ENCODE measurements at places on chromosomes 2 and 18.
A peak's percentile ranks its signal among the peaks of the same experiment; 100 is the strongest.

- DNase-seq = no peak
These were observed 30.9 kb downstream of the RTP5 start for GRCh38 chr2:241900251-241901017.

DNA sequence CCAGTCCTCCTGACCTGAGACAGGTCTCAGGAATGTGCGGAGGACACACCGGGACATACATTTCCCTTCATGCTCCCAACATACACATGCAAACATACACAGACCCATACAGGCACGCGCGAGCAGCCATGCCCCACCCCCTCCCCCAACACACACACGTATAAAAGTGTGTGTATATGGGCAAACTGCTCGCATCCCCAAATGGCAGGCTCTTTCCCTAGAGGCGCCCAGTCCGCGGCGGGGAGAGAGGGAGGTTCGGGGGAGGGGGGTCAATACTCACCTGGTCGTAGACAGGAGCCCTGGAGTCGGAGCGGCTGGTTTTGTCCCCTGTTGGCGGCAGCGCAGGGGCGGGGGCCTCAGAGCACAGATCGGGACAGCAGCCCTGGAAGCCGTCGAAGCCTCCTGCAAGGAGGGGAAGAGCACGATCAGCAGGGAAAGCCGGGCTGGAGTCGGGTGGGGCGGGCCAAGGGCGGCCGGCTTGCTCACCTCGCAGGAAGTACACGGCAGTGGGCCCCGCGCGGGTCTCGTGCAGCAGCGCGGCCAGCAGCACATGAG is 682 bp downstream of the DUSP2 start:
- DNase-seq = no peak

GRCh38 chr2:130766037-130766436 is 10.7 kb downstream of the AMER3 start:
- DNase-seq = peak; percentile 10

DNA sequence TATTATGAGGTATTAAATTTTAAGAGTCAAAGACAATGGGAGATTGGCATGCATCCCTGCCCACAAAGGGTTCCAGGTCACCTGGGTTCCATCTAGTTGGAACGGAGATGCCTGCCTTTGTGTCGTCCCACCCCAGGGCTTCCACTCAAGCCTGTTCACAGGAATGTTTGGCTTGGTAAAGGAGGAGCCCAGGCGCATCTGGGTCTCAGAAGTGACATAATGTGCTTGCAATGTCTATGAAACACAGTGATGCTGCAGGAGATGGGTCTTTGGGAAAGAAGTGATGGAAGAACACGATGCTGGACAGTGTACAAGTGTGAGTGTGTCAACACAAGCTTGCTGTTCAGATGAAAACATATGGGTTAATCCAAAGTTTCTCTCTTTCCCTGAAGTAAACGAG is 49.6 kb upstream of the ZNF396 start:
- no peak for DNase-seq

GRCh38 chr18:46759890-46760289 is 3.0 kb upstream of the ST8SIA5 start:
- DNase-seq = no peak

- peak; percentile 51 for DNase-seq
These were observed 61.6 kb upstream of the HS6ST1 start for GRCh38 chr2:128380061-128380889.

GRCh38 chr2:201765799-201766198 is 14.9 kb downstream of the ALS2 start:
- DNase-seq = no peak

DNA sequence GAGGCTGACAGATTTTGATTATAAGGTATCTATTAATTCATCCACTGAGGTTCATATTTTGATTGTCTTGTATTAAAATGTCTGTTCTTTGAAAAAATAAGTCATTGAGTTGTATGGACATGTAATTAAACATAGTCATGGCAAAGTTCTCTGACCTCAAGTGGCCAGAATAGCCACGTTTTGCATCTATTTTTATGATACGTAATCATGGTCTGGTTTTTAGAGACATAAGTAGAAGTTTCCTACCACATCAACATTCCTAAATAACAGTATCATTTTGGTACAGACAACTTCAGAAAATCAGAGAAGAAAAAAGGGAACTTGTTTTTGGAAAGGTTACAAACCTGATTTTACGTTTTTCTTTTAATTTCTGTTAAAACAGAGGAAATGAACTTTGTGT is 47.6 kb downstream of the COL5A2 start:
- DNase-seq = no peak

- DNase-seq = no peak
These were observed 82.9 kb downstream of the GRB14 start for GRCh38 chr2:164538240-164538866.

- no peak for DNase-seq
These were observed 44.3 kb downstream of the MOB4 start for GRCh38 chr2:197560146-197560665.

DNA sequence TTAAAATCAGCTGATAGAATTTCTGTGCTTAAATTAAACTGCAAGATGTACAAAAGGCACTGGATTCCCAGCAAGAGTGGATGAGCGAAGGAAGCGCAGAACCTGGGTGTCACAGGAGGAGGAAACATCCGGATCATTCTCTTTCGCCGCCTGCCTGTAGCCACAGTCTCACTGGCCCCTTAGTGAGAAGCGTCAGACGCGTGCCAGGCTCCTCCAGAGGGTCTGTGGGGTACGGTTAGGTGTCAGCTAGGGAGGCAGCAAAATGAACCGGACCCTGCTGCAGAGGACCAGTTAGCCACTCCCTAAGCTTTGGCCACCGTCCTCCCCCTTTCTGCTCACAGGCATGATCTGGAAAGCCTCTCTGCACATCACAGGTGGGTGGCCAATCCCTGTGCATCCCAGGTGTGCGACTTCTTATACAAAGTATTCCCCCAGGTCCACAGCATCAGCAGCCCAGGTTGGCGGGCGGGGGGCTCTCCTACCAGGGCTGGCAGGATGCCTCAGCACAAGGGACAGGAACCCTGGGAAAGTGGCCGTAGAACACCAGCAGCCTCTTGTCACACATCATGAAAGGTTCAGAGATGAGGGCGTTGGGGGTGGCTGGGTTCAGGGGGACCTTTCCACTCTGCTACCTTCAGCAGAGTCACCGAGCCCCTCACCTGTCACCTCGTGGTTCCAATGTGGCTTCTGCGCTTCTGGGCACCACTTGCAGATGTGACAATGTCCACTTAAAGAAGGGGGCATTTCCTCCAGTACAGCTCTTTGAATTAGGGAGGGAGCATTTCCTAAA is 61.1 kb upstream of the SLC66A3 start:
- DNase-seq = no peak

- DNase-seq = no peak
These were observed 31.0 kb downstream of the THSD7B start for GRCh38 chr2:136796339-136796738.

DNA sequence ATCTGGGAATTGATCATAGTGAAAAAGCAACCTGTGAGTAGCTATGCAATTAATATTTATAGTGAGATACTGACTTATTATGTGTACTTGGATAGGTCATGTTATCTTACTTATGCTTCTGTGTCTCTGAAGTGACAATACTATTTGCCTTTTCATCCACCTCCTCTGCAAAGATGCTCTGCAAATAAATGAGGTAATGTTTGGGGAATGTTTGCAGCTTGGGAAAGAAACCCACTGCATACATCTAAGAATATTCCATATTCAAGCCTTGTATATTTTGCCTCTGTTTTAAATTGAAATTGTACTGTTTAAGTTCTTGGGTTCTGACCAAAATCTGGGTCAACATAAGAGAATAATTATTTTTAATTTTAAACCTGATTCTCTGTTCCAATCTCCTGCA is 217.4 kb upstream of the DTNA start:
- no peak for DNase-seq

- no peak for DNase-seq
These were observed 16.8 kb upstream of the MBOAT2 start for GRCh38 chr2:9020267-9020666.

- no peak for DNase-seq
These were observed 625 bp downstream of the LYPD6 start for GRCh38 chr2:149331023-149331400.

DNA sequence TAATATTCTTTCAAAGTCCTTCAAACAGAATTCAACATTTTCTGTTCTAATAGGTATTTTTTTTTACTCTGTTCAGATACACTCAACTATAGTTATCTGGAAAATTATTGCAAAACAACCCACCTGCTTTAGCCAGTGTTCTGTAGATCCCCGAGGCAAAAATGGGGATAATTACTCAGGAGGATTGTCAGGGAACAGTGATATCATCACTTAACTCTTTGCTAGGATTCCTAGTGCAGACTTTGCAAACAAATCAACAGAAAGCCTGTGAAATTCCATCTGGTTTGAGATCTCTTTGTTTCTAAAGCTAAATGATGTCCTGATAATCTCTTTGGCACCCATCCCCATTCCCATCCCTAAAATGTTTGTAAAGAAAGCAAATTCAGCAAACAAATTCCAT is 413.6 kb upstream of the MEIS1 start:
- DNase-seq = no peak

- DNase-seq = no peak
These were observed 275.1 kb downstream of the SETBP1 start for GRCh38 chr18:44955825-44956224.

- no peak for DNase-seq
These were observed 698.1 kb upstream of the NXPH2 start for GRCh38 chr2:139478165-139478914.

DNA sequence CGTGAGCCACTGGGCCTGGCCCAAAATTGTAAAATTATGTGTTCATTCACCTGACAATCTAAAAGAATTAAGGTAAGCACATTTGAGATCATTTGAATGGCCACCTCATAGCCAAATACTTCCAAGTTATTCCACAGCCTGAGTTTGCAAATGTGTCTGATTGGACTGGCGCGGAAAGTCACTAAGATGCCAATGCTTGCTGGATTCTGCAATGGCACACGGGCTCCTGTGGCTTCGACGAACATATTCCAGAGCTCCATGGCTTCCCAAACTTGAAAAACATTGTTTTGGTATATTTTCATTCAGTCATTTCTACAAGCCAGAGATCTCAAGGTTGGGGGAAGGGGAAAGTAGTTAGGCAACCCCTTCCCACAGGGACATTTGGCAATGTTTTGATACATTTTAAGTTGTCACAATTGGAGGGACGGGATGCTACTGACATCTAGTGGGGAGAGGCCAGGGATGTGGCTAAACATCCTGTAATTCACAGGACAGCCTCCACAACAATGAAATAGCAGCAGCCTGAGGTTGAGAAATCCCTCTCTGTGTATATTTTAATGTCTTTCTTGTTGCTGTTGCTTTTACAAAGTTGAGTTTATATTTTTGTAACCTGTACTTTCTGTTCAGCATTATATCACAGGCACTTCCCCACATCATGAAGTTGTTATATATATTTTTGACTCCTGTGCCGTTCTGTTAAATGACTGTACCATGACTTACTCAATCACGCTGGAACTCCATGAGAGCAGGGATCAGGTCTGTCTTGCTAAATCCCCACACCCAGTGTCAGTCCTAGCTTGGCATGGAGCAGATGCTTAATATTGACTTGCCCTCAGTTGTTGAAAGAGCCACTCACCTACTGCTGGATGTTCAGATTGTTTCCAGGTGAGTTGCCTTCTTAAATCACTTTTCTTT is 56.9 kb downstream of the COL4A4 start:
- DNase-seq = peak; percentile 62

- no peak for DNase-seq
These were observed 32.1 kb downstream of the CCDC141 start for GRCh38 chr2:179017773-179018357.

- no peak for DNase-seq
These were observed 4.2 kb upstream of the POU3F3 start for GRCh38 chr2:104849618-104850141.

DNA sequence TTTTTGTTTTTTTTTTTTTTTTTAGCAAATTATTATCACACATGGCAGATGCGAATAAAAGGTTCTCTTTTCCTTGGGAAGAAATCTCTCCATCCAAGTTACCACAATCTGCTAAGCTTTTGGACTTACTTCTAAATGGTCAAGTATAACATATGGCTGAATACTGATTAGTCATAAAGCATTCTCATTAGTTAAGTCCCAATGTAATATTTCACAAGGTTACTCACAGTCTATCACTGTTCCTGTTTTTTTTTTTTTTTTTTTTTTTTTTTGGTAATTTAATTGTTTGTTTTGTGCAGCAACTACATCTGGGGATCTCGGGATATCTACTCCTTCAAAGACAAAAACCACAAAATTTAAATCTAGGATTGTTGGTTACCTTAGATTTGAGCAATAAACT is 771.7 kb downstream of the CPS1 start:
- no peak for DNase-seq

DNA sequence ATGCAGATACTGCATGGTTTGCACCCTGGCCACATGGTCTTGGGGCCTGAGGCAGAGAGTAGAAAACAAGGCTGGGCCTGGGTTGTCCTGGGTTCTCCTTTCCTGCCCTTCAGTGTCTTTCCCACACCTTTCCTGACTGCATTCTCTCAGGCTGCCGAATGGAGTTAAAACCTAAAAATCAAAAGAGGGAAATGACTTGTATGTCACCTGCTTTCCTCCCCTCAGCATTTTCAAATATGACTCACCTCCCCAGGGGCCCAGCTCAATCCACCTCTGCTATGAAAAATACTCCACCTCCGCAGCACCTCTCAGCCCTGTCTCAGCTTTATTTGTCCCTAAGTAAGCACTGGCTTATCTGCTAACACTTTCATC is 457.8 kb upstream of the MEX3C start:
- no peak for DNase-seq

DNA sequence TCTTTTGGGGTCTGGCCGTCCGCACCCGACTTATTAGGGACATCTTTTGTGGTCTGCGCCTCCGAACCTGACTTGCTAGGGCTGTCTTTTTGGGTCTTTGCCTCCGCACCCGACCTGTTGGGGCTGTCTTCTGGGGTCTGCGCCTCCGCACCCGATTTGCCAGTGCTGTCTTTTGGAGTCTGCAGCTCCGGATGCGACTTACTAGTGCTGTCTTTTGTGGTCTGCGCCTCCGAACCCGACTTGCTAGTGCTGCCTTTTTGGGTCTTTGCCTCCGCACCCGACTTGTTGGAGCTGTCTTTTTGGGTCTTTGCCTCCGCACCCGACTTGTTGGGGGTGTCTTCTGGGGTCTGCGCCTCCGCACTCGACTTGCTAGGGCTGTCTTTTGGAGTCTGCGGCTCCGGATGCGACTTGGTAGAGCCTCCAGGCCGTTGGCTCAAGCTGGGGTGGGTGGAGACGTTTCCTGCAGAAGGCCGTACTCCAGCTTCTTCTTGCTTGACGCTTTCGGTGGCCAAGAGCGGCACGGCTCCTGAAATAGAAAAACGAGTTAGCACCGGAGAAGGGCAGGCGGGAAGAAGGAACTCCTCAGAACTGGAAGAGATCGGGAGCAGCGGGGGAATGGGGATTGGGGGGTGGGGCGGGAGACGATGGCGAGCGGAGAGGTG is 498 bp downstream of the TGOLN2 start:
- peak; percentile 75 for DNase-seq

- no peak for DNase-seq
These were observed 5.9 kb upstream of the ATP5MC3 start for GRCh38 chr2:175187378-175187777.

DNA sequence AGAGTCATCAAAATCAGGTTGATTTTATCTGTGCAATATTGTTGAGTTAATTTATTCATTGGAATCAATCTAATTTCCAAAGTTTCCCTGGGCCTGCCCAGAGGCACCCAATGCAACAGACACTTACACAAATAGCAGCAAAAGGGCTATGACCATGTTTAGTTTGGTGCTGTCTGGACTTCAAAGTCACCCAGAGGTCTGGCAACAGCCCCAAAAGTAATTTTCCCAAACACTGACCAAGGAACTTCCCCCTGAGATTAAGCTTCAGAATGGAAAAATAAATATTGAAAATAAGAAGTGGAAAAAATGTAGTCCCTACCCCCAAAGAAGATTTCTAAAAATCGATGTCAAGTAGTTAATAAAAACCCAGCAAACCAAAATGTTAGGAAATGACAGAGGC is 70.9 kb upstream of the RNF152 start:
- no peak for DNase-seq
